ENCODE measurements at places on chromosomes 3 and 15.

DNA sequence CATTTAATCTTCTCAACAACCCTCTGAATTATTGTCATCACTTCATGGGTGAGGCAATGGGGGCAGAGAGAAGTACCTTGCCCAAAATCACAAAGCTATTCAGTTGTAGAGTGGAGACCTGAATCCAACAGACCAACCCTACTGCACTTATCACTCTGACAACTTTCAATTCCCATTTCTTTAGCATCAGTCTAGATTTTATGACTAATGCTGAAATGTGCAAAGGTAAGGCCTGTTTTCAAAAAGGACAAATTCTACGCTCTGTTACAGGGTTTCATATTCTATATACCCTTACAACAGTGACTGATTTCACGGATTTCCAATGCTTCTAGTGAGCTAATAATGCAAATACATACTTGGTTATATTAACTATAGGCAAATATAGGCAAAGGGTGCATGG is 286.0 kb downstream of the ADAMTS17 start:
- no peak for DNase-seq

- DNase-seq: no peak
Measured at GRCh38 chr15:66886241-66886675, 179.1 kb upstream of the SMAD3 start.

DNA sequence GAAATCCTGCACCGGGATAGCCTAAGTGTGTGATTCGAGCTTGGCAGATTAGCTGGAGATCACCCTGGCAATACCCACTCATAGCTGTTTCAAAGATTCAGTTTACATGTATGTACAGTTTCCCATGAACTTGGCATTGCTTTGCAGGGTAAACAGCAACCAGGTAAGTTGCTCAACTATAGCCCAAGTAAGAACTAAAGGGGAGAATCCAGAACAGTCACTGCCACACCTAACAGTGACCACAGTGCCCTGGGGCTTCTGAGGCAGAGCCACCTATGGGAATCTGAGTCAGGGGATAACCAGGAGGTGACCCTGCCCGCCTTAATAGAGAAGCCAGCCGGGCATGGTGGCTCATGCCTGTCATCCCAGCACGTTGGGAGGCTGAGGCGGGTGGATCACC is 15.9 kb downstream of the CDAN1 start:
- no peak for DNase-seq

GRCh38 chr15:89365462-89366065 is 30.9 kb upstream of the POLG start:
- no peak for DNase-seq

GRCh38 chr3:60651799-60652198 is 599.5 kb downstream of the FHIT start:
- DNase-seq: no peak

DNA sequence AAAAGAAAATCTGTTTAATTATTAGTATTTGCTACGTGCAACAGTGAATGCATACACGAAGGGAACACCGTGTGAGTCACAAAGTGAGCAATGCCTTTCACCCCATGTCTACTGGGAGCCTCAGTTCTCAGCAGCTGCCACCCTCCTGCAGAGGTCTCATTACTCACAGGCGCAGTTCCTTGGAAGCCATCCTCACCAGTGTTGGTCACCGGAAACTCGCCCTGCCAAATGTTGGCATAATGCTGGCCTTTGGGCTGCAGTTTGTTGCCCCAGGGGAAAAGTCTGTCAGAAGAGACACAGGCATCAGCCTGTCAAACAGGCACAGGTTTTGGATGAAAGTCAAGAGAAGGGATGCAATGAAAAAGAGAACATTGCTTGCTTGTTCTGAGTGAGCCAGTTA is 50.1 kb downstream of the SUMF1 start:
- DNase-seq: peak; percentile 96
